ENCODE measurements at places on chromosomes 16 and 17.
A peak's percentile ranks its signal among the peaks of the same experiment; 100 is the strongest.

DNA sequence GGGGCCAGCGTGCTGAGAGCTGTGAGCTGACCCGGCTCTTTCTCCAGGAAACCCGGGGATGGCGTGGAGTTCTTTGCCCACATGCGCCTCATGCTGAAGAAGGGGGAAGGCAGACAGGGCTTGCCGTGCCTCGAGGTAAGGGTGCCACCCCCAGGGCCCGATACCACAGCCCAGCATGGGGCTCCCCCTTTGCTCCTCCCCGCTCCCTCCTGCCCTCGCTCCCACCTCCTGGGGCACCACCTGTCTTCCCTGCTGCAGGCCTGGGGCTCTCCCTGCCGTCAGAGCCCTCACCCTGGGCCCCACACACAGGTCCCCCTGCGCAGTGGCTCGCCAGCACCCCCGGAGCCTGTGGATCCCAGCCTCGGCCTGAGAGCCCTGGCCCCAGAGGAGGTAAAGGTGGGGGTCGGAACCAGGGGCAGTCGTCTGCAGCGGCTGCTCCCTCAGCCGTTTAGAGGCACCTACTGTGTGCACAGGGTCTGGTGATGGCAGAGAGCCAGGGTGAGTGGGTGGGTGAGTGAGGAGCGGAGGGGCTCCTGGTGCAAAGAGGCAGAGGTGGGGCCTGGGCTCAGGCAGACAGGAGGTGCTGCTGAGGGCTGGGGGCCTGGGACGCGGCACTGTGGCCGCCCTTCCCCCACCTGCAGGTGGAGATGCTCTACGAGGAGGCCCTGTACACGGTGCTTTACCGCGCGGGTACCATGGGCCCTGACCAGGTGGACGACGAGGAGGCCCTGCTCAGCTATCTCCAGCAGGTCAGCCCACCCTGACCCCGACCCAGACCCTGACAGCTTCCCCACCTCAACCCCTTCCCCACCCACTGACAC, 5.6 kb downstream of the BAIAP3 start:
- no peak for DNase-seq

GRCh38 chr16:86821895-86822294, 243.5 kb downstream of the FOXL1 start:
- DNase-seq: no peak

- DNase-seq: no peak
Observed at GRCh38 chr17:74768069-74768762, 7.9 kb downstream of the NAT9 start.

GRCh38 chr17:63836811-63837210, 5.7 kb downstream of the SMARCD2 start:
- no peak for DNase-seq

DNA sequence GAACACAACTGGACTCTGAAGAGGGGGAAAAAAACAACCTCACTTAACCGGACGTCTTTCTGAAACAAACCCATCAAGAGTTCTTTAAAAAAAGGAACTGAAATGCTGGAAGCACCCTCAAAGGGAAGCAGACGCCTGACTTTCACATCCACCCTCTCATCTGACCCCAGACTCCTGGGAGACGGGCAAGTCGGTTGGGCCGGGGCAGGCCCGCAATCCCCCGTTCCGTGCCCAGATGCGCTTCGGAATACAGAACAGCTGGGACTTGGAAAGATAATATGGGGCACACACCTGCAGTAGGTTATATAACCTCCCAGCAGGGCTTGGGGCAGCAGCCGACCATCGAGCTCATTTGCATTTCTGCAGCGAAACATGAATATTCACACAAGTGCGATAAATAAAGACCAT, 3.7 kb downstream of the ARHGAP27 start:
- DNase-seq: no peak

GRCh38 chr17:5408186-5408585, 11.3 kb downstream of the NUP88 start:
- no peak for DNase-seq

DNA sequence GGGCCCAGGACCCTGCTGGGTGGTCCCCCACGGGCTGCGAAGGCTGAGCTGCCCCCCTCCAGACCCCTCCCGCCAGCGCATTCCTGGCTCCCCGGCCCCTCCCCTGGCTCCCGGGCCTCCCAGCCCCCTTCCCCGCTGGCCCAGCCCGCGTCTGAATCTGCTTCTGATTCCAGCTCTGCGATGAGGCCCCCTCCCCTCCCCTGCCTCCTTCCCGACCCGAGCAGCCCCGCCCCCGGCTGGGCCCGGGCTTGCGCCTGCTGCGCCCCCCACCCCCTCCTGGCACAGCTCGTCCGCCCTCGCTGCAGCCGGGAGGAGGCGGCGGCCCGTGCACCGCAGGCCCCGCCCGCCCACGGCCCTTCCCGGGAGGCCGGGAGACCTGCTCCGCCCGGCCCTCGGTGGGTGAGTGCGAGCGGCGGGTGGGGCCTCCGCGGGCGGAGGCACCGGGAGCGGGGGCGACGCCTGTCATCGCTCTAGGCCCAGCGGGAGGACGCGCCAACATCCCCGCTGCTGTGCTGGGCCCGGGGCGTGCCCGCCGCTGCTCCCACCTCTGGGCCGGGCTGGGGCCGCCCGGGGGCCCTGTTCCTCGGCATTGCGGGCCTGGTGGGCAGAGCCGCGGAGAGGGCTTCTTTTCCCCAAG, at the start of gene NTN3:
Gene NTN3 (plus strand): TSS at position 282 of the 637 bp plus-strand sequence. CDS start 405 bp downstream, outside the sequence.
- DNase-seq: peak; percentile 80

DNA sequence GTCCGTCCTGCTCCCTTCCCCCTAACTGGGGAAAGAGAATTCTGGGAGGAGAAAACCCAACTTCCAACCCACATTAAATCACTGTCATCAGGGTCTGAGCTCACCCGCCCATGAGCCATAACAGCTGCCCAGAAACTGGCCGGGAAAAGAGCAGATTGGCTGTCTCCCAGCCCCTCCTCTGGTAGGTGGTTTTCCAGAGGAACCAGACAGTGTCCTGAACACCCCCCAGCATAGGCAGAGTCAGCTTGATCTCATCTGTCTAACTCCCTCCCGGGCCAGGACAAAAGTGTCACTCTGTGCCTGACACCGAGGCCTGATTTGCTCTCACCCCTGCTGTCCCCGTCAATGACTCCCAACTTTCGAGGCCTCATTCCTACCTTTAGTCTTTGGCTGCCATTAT, 197.0 kb downstream of the AXIN2 start:
- DNase-seq: no peak

- DNase-seq: no peak
Observed at GRCh38 chr16:3610698-3611145, 684 bp downstream of the SLX4 start.

DNA sequence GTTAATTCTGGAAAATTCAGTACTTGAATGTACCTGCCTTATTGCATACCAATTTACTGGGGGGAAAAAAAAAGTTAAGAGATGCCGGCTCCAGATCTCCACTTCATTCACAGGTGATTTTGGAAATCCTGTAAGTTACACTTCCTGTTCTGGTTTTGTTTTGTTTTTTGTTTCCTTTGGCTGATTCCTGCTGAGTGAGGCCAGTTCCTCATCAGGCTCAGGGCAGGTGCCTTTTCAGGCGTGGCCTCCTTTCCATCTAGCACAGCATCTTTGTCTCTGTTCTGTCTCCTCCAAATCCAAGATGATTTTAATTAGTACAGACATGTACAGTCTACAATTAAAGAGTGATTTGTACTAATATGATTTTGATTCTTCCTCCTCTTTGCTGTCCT, 19.2 kb downstream of the CYB561 start:
- DNase-seq: no peak

DNA sequence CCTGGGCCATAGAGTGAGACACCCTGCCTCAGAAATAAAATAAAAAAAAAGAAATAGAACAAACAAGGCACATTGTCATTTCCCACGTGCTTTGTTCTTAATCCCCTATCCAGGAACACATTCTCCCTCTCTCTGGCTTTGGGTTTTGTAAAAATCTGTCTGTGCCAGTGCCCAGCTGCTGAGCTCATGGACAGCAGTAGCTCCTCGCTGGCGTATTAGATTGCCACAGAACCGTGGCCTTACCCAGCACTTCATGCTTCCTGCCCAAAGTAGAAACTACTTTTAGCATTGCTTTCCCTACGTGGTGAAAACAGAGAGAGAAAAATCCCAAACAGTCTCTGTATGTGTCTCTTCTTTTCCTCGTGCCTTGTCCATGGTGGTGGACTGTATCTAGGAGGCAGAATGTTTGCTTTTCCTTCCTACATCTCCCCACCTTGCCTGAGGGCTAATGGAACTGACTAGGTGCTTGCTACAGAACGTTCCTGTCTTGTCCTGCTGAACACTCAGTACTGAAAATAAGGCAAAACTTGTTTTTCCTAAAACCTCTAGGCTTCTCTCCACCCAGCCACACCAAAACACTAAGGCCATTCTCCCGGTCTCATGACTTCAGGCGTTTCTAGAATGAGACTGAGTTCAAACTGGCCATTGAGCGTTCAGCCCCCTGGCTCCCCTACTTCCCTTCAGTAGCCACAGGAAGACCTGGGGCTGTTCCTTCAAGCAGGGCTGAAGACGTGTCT, 26.1 kb downstream of the MNT start:
- no peak for DNase-seq

GRCh38 chr16:7408700-7409365, 76.2 kb downstream of the RBFOX1 start:
- DNase-seq: peak; percentile 8

DNA sequence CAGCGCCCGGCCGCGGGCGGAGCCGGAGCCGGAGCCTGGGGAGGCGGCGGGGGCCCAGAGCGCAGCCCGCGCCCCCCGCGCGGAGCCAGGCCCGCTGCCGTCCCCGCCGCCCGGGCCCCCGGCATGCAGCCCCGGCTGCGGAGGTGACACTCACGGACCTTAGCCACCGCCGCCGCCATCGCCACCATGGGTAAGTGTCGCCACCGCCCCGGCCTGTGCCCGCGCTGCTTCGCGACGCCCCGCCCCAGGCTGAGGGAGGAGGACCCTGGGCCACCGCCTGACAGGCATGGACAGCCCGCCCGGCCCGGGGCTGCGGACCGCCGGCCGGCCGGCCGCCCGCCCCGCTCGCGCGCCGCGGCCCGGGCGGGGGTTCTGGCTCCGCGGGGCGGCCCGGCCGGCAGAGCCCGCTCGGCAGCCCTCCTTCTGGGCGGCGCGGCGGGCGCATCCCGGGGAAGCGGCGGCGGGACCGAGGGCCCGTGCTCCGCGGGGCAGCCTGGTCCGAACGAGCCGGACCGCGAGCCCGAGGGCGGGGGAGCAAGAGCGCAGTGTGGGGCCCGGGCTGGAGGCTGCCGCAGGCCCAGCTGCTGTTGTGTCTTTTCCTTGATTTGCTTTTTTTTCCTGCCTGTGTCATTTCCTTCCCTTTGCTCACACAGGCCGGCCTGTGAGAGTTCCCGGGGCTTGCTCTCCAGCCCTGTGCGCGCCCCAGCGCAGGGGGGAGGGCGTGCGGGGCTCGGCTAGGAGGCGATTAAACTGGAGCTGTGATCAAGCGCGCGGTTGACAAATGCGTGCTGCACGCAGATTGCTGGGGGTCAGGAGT, 565 bp downstream of the MAP3K3 start:
- DNase-seq: peak; percentile 57

DNA sequence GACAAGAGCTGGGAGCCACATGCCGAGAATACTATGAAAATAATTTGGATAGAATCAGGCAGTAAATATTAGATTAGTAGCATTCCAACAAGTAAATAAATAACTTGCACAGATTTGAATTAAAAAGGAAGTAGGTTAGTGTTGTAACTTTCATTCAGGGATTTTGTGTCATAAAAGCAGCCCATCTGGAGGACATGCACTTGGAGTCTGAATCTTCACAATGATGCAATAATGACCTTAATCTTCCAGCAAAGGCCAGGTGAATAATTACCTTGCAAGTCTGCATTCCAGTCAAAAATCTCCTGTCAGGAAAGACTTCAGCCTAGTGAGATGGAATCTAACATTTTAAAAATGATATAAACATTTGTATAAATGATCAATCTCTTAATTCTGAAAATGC, 518.1 kb downstream of the KCNJ2 start:
- DNase-seq: no peak

DNA sequence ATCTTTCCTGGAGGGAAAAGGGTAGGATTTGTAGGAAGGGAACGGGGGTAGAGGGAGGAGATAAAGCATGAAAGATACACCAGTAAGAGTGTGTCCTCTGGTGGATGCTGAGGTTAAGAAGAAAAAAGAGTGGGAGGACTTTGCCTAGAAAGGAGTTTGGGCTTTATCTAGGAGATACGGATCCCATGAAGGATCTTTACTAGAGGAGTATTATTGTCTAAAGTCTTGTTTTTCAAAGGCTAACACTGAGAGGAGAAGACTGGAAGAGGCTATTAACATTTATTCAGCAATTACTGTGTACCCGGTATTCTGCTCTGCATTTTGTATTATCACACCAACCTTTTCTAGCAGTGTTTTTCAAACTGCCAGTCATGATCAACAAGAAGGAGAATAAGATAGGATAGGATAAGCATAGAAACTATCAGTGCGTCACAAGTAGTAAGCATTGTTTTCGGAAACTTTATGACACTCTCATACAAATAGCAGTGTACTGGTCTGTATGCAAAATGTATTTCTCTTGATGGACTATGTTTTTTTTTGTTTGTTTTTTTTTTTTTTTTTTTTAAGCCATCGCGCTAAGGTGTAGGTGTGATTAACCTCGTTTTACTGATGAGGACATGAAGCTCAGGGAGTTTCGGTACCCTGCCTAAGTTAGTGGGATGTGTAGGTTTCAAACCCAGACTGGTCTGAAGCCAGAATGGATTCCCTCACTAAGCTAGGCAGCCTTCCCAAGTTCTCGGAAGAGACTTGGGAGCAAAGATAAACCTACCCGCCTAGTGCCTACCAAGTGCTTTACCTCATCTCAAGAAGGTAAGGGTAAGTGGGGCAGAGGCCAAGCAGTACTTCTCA, 1.3 kb upstream of the SP2 start:
- DNase-seq: no peak

- DNase-seq: no peak
Observed at GRCh38 chr17:72393553-72393952, 272.7 kb downstream of the SOX9 start.

- DNase-seq: no peak
Observed at GRCh38 chr17:82892899-82893565, 53.2 kb upstream of the ZNF750 start.

DNA sequence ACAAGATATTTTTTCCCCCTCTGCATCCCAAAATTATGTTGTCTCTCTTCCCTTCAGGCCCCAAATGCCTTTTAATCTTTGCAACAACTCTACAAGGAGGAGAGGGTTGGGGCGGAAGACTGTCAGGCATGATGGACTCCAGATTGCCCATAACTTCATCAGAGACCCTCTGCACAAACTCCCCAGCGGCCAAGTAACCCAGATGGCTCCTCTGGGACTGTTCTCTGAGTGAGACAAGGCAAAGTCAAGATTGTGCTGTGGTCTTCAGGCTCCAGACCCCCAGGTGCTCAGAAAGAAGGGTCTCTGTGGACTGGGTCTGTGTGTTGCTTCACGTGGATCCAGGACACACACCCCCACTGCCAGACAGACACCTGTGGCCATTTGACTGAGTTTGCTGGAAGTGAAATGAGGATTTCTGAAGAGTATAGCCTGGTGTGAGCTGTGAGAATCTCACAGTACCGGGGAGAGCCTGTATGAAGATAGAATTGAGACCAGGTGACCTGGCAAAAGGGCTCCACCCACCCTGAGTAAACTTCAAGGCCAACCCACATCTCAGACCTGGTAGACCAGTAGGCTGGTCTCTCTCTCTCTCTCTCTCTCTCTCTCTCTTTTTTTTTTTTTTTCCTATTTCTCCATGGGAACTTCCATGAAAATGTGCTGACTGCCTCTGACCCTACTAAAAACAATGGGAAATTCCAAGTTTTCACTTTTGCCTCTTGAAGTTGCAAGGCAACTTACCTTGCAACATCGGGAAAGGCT, 354.1 kb downstream of the SOX9 start:
- DNase-seq: no peak

- no peak for DNase-seq
Observed at GRCh38 chr16:29702269-29702668, 23.3 kb downstream of the QPRT start.

GRCh38 chr16:89035669-89036570, 57.7 kb upstream of the ACSF3 start:
- DNase-seq: no peak

GRCh38 chr17:73278465-73279453, 17.1 kb upstream of the CPSF4L start:
- DNase-seq: no peak

All from renal pelvis (tissue), 12 donors.